ENCODE measurements at places on chromosomes 16 and 17.

DNA sequence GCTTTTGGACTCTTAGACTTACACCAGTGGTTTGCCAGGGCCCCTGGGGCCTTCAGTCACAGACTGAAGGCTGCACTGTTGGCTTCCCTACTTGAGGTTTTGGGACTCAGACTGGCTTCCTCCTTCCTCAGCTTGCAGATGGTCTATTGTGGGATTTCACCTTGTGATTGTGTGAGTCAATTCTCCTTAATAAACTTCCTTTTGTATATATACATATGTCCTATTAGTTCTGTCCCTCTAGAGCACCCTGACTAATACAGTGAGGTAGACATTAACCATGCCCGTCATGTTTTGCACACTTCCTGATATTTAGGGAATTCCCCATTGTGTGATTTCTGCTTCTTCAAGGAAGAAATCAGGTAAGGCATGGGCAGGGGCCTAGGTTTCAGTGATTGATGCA lies 147.8 kb upstream of the CA10 start:
- DNase-seq, result no peak

DNA sequence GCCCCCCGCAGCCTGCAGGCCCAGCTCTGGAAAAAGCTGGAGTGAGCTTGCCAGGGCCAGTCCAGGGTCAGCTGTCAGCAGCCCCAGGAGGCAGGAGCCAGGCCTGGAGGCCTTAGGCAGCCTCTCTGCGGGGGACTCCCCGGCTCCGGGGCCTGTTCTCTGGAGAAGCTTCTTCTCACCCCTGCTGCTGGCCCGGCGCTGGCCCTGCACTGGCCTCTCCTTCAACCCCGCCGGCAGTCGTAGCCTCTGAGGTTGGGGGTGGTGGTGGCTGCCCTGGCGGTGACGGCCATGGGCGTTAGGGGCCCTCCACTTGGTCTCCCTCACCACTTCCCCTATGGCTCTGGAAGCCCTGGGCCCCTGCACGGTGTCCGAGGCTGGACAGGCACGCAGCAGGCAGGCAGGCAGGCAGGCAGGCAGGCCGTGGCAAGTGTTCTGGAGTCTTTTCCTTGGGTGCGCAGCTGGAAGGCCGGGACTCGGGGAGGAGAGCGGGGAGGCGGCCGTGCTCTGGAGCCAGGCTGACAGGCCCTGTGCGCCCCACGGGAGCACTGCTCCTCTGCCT lies 2.1 kb downstream of the FOXF1 start:
- DNase-seq, result peak; percentile 47

DNA sequence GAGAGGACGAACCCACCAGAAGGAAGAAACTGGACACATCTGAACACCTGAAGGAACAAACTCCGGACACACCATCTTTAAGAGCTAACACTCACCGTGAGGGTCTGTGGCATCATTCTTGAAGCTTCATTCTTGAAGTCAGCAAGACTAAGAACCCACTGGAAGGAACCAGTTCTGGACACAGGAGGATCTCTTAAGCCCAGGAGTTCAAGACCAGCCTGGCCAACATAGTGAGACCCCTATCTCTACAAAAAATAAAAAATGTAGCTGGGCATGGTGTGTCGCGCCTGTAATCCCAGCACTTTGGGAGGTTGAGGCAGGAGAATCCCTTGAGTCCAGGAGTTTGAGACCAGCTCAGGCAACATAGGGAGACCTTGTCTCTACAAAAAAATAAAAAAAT lies 20.5 kb upstream of the WIPF2 start:
- DNase-seq, result no peak

GRCh38 chr17:8744086-8744785 lies 400 bp downstream of the CCDC42 start:
- DNase-seq, result no peak

GRCh38 chr17:606508-607250 lies 108.0 kb downstream of the VPS53 start:
- no peak for DNase-seq

GRCh38 chr16:84356591-84357116 lies 11.7 kb upstream of the ATP2C2 start:
- peak; percentile 65 for DNase-seq

DNA sequence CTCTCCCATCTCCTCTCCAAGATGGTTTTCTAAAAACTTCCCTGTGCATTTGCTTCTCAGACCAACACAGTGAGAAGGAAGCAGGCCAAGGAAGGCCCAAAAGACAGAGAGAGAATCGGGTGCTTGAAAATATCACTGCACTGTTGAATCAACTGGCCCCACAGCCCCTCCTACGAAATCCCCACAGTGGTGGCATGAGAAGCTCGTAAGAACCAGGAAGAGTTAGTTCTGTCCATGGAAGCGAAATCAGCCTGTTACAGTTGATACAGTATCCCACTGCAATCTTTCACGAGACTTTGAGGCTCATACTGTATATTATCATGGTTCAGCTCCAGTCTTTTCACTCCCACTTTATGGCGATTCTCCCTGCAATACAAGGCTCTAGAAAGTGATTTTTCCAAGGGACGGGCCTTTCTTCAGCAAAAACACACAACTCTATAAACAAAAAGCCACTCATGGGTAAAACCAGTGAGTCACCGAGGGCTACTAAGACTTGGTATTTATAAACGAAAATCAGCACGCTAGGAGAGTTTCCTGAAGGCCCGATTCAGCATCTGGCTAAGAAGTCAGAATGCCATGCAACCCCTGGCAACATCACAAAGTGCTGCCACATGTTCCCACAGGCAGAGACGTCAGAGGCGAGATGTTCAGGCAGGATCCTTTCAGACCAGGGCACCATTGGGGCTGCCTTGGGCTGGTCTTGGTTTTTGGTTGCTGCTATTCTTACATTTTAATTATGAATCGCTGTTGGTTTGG lies 185.7 kb downstream of the IRX5 start:
- DNase-seq, result no peak

DNA sequence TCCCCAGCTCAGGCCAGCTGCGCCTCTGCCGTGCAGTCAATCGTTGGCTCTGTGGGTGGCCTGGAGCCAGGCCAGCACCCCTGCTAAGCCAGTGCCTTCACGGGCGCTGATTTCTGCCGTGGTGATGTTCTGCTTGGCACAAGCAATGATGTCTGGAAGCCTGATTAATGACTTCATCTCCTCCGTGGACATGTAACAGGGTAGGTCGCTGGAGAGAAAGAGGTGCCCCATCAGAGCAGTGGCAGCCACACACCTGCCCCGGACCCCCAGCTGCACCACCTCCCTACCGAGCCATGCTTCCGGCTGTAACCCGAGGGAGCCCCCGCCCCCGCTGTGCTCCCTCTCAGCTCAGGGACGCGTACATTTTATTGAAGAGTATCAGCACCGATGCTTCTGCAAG lies 1.9 kb downstream of the ARL16 start:
- peak; percentile 89 for DNase-seq

DNA sequence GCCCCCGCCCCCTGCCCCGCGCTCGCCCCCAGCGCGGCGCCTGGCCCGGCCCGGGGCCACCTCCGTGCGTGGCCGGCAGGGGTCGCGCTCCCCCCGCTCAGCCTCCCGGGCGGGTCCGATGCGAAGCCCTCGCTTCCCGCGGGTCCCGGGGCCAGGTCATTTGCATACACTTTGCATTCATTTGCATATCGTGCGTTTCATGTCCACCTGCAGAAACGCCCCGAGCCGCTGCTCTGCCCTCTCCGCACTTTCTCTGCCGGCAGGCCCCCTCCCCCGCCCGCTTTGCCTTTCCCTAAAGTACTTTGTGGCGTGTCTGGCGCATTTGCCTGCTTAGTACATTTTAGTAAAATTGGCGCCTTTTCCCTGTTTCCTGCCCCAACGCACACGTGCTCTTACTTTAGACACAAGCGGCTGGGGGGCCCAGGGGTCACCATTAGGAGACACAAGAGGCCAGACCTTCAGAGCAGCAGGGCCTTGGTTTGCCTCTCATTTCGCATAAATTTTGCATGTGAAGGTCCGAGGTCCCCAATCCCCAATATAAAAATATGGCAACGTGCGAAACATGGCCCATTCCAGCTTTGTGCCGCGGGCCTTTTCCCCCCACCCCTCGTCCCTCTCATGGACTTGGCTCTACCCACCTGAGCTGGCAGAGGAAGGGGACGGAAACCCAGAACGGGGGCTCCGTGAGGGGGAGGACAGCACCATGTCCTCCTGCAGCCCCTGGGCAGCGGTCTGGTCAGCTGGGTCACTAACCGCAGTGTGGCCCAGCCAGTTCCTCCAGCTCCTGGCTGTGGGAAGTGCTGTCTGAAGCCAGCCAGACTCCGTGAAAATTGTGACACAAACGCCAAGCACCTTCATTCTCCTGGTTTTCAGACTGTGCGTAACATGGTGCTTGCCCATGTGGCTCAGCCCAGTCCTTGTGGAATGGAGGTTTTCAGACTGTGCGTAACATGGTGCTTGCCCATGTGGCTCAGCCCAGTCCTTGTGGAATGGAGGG lies 34.8 kb downstream of the CBFA2T3 start:
- no peak for DNase-seq

- no peak for DNase-seq
These were observed at the start of gene SMIM36 for GRCh38 chr17:55510986-55511721. TSS of gene SMIM36 (minus strand) at chr17:55511452.

DNA sequence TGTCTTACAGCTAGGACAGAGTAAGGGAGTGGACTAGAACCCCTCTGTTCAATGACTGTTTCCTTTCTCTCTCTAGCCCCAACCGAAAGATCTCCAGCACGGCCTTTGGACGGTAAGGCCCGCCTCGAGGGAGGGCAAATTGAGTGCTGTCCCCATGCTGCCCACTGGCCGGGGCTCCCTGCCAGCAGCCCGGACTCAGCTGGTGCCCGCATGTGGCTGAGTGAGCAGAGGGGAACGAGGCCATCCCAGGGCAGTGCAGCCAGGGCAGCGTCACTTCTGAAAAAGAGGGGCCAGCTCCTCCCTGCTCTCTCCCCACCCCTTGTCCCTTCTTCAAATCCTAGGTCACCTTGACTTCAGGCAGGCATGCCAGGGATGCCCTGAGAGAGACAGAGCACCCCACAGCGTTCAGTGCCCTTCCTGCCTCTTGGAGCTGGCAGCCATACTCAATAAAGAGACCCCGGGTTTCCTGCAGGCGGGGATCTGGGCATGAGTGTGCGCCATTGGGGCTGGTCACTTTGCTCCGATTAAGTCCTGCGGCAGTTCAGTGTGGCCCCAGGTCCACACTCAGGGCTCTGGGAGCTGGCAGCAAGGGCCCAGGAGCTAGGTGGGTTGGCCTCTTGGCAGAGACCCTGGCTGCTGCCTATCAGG lies 130.9 kb downstream of the RAB11FIP4 start:
- DNase-seq, result no peak

GRCh38 chr17:44547625-44548267 lies 9.5 kb upstream of the FZD2 start:
- DNase-seq, result no peak

GRCh38 chr16:83899272-83899897 lies 470 bp downstream of the MLYCD start:
- DNase-seq, result peak; percentile 41

DNA sequence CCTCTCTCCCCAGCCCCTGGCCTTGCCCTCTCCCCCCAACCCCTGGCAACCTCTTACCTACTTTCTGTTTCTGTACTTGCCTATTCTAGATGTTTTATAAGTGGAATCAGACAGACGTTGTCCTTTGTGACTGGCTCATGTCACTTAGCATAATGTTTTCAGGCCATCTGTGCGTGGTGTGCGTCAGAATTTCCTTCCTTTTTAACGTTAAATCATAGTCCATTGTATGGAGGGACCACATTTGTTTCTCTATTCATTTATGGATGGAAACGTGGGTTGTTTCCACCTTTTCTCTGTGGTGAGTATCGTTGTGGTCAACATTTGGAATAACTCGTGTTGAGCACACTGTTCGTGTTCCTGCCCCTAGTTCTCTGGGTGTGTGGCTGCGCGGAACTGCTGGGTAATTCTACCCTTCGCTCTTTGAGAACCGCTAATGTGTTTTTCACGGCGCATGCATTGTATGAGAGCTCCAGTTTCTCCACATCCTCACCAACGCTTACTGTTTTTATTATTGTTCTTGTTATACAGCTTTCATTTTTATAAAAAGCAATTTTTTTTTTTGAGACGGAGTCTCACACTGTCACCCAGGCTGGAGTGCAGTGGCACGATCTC lies 26.3 kb downstream of the ACTG1 start:
- DNase-seq, result peak; percentile 89

GRCh38 chr16:77660311-77660710 lies 62.0 kb upstream of the NUDT7 start:
- DNase-seq, result no peak

- DNase-seq, result peak; percentile 32
These were observed 172.5 kb downstream of the RPTOR start for GRCh38 chr17:80716986-80717719.

DNA sequence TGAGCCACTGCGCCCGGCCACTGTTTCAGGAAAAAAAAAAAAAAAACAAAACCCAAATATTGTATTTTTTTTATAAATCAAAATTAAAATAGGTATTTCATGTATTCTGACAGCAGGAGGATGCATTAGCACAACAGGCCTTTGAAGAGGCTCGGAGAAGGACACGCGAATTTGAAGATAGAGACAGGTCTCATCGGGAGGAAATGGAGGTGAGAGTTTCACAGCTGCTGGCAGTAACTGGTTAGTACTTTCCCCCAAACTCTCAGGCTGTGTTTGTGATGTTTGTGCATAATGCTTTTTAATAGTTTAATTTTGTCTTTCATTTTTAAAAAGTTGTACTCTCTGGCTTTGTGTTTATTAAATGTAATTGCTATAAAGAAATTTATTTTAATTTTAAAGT lies 27.6 kb upstream of the PHAF1 start:
- no peak for DNase-seq

GRCh38 chr16:24013864-24014645 lies 178.3 kb downstream of the PRKCB start:
- peak; percentile 13 for DNase-seq

- no peak for DNase-seq
These were observed 694 bp upstream of the TBCD start for GRCh38 chr17:82751171-82751570.

- peak; percentile 30 for DNase-seq
These were observed 143.1 kb downstream of the CDH13 start for GRCh38 chr16:82769845-82770244.

- DNase-seq, result no peak
These were observed 115.5 kb downstream of the RAP1GAP2 start for GRCh38 chr17:2911755-2912111.

- DNase-seq, result no peak
These were observed 66.5 kb downstream of the PCTP start for GRCh38 chr17:55817397-55817709.

- no peak for DNase-seq
These were observed 42.1 kb upstream of the CDH13 start for GRCh38 chr16:82584553-82585152.

DNA sequence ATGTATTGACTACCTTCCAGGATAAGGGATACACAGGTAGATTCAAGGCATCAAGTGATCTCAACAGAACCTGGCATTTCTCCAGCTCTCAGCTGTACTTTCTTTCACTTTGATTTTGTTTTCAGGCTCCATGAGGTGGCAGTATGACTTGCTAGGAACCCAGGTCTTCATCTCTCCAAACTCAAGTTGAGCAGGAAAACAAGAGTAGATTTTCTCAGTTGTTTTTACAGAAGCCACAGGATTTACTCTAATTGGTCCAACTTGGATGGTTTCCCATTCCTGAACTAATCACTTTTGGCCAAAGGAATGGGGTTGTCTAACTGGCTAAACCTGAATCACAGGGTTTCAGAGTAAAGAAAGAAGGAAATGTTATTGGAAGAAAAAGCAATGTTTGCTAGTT lies 146.6 kb downstream of the TRIM37 start:
- DNase-seq, result peak; percentile 53

- no peak for DNase-seq
These were observed 3.6 kb downstream of the GSE1 start for GRCh38 chr16:85616607-85617321.

- peak; percentile 28 for DNase-seq
These were observed 12.4 kb upstream of the KATNB1 start for GRCh38 chr16:57723170-57723569.

GRCh38 chr16:1194665-1195392 lies 30.2 kb downstream of the TPSG1 start:
- no peak for DNase-seq

GRCh38 chr17:16923097-16923903 lies 48.6 kb downstream of the TNFRSF13B start:
- DNase-seq, result no peak
